CD8-positive, alpha-beta memory T cell (primary cell): ENCODE measurements at places on chromosomes 12 and 14.

- no peak for DNase-seq
These were observed 133.6 kb downstream of the FGD4 start for GRCh38 chr12:32532951-32533350.

- no peak for DNase-seq
These were observed 10.9 kb downstream of the HDAC7 start for GRCh38 chr12:47808574-47809365.

- DNase-seq: no peak
These were observed 47.5 kb downstream of the PRKCH start for GRCh38 chr14:61368781-61369453.

GRCh38 chr12:64187370-64187769, 34.7 kb downstream of the KICS2 start:
- no peak for DNase-seq

- DNase-seq: no peak
These were observed 880.3 kb upstream of the FOXG1 start for GRCh38 chr14:27886256-27886655.

- DNase-seq: no peak
These were observed 433.6 kb downstream of the AEBP2 start for GRCh38 chr12:19872621-19873540.

DNA sequence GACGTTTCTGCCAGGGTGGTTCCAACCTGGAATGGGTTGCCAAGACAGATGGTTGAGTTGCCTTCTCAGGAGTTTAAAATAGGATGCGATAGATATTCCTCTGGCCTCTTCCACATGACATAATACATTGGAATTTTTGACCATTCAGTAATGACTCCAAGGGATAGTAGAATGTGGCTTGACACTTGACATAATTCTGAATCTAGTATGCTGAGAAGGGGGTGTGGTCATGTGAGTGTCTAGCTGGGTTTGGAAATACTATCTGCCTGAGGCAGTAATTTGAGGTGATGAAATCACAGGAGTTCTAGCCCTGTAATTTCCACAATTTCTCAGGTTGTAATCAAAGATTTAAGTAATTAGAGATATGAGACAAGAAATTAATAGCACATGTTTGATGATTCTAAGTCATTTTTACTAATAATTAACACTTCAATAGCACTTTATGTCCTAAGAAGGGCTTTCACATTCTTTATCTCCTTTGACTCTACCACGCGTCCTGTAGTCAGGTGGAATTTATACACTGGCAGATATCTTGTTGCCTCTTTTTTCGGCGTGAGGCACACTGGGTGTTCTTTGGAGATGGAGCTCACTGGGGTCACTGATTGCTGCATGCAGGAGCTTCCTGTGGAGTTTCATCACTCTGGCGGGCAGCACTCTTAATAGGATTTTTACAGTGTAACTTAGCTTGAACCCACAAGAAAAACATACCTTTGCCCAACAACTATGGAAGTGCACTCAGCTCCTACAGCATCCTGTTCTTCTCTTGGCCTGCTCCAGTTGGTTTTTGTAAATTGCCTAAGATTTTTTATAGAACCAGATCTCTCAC, 3.2 kb upstream of the AMIGO2 start:
- DNase-seq: no peak

DNA sequence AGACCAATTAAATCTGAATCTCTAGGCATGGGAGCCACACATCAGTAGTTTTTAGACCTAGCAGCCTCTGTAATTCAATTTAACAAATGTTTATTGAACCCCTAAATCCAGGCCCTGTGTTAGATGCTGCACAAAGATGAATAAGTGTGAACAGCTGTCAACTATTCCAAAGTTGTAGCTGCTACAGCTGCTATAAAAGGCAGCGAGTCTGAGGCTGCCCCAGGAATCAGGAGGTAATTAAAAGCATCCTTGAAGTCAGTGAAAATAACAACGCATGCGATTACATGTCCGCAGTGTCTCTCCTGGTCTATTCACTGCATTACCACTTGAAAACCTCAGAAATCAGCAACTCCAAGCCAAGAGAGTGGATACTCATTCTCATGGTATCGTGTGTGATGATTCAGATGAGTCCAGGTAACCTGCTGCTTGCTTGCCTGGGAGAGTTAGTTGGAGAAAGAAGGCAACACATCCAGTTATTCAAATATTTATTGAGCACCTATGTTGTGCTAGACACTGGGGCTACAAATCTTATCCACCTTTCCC, 34.9 kb upstream of the DDHD1 start:
- DNase-seq: no peak

DNA sequence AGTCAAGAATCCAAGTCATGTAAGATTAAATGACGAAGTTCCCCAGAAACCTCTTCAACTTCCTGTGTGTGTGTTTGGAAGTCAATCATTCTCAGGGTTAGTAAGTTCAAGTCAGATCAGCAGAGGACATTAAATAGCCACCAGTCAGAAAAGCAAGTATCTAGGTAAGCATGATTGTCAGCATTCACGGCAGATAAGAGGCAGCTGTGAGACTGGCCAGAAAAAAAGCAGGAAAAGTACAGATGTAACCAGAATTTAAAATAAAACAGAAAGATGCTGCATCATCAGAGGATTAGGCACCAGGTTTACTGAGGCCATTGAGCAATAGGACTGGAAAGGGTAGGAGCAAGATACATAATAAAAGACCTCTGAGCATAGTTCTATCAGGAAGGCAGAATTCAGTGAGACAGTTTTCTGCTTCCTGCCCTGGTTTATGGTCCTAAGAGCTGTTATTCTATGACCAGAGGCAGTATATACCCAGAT, 606.9 kb downstream of the FSCB start:
- no peak for DNase-seq

DNA sequence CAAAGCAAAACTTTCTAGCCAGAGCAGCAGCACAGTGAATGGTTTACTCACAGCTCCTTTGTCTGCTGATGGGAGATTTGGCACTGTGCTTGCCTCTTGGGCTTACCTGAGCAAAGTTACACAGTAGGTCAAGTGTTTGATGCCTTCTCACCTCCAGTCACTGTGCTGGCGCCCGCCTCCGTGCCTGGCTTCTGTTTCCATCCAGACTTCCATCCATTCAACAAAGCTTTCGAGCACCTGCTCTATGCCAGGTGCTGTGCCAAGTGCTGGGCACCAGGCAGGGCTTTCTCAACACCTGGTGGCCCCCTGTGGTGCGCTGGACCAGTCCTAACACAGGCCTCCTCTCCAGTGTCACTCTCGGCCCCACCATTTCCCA, 199.2 kb upstream of the EEA1 start:
- DNase-seq: no peak

DNA sequence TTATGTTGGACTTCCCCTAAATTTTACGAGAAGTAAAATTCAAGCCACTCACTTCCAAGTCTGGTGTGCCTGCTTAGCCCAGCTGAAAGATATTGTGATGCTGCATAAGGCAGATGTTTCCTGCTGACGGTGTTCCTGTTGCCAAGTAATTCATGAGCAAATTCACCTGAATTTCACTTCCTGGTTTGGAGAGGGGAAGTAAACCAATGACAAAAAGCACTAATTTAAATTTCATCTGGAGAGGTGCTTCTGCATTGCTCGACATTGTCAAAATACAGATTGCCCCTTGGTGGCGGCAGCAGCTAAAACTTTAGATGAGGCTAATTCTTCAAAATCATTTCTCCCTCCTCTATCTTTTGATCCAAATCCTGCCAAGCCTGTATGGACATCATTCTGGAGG, 281.1 kb downstream of the AACS start:
- no peak for DNase-seq

- no peak for DNase-seq
These were observed 2.4 kb downstream of the EAPP start for GRCh38 chr14:34536951-34537676.

DNA sequence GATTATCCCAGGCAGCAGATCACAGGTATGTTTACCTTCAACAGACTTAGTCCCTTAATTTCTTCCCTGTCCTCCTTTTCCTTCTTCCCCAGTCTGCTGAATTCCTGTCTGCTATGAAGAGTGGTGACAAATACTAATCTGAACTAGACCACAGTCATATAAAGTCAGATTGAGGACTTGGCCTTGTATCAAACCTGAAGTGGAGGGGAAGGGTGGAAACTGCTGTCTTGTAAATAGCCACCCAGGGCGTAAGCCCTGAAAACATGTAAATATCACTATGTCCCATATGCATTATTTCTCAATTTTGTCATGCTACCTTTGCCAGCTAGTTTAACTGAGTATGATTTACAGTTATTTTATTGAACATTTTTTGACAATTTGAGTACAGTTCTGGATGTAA, 368.0 kb downstream of the CCDC91 start:
- no peak for DNase-seq

DNA sequence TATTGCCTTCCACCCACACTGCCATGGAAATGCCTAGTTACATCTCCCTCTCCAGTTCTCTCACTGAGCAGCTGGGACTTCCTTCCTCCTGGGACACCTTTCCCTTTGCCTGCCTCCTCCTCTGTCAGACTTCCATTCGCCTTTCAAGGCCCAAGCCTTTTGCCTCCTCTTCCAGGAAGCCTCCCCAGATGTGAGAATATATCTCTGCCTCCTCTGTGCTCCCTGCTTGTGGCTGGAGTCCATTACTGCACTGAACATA, 3.1 kb downstream of the IFI27L2 start:
- DNase-seq: no peak

DNA sequence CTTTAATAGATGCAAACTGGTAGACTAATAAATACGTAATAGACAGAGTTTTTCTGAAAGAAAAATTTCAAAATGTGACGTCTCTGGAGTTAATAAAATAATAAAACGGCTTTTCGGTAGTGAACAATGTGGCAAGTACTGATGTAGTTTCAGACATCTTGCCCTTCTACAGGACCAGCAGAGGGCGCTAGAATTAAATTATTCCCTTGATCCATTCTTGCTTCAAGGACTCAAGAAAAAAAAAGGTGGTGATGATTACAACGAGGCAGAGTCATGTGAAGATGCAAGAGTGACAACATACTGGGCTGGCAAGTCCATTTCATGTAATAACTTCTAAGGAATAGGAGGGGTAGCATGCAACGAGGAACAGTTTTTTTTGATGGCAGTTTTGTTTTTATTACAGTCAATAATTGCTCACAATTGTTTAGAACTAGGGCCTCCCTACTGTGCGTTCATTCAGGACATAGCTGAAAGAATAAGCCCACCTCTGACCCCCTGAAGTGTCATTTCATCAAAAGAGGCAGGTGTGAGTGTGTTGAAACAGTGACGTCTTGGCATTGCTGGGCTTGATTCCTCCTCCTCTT, 101.0 kb upstream of the GZMB start:
- no peak for DNase-seq

GRCh38 chr14:105408592-105408991, 10.3 kb downstream of the TEX22 start:
- DNase-seq: no peak

DNA sequence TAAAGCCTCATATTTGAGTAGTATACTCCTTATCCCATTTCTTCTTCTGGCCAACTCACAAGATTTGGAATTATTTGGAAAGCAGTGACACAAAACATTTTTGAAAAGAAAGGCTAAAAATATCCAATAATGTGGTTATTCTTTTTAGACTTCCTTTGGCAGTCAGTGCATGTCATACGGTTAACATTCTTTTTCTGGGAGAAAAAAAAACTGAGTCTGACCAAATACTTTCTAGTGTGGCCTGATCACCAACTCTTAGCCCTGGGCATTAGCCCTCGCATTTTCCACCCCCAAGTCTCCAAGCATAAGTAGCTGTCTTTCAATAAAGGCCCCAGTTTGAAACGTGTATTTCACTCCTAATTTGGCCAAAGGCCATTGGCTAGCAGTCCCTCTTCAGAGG, 5.9 kb downstream of the RASSF3 start:
- no peak for DNase-seq

DNA sequence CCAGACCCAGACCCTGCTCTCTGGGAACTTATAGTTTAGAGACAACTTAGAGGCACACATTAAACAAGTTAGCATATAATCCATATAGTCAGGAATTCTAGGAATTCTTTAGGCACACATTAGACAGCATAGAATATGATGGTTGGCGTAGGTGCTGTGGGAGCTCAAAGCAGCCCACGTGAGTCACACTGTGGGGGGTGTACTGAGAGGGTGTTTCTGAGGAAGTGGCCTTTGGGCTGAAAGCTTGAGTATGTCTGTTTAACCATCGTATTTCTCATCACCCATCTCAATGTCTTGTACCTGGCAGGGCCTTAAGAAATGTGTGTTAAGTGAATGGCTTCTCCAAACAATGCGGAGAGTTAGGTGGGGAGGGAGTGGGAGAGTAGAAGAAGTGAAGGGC, 67.2 kb downstream of the TMEM30B start:
- DNase-seq: no peak

GRCh38 chr12:48780381-48781025, 8.4 kb downstream of the ADCY6 start:
- DNase-seq: no peak

- no peak for DNase-seq
These were observed 2.8 kb upstream of the ALX1 start for GRCh38 chr12:85277191-85277590.

DNA sequence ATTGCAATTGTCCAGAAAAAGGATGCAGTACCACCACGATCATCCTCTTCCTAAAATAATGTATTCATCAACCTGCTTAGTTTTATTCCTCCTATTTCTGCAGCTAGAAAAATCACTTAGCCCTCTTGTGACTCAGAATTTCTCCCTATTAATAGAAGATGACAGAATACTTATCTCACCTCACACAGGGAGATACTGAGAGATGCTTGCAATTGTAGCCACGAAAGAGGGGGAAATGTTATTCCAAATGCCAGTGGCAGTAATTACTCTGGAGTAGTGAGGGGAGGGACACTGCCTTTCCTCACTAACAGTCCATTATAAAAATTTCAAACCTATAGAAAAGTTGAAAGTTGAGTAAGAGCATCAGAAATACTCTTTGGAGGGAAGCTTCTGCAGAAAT, 11.8 kb upstream of the DUSP6 start:
- no peak for DNase-seq

GRCh38 chr12:26198742-26199141, 3.4 kb downstream of the SSPN start:
- no peak for DNase-seq

- no peak for DNase-seq
These were observed 123.1 kb downstream of the PAH start for GRCh38 chr12:102793921-102794320.

DNA sequence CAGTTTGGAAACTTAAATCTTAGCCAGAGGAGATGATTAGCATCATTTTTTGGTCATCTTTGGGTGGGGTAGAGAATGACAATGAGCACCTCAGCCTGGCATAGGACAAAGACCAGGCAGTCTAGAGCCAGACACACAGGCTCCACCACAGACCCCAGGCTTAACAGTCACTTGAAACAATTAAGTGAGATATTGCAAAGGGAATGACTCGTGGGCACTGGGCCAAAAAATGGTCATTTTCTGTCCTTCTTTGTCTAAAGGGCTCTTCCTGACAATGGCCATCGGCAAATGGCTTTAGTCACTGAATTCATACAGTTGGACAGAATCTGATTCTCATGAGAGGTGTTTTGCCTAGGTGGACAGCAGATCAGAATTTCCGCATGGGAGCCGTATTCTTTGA, 78.0 kb upstream of the DICER1 start:
- DNase-seq: no peak

GRCh38 chr12:97784904-97785303, 322.3 kb downstream of the RMST start:
- DNase-seq: no peak
